Dermis blood vessel endothelial cell (primary cell): ENCODE measurements at places on chromosomes 4 and X. TPM values are rescaled to one million over a fixed set of nuclear protein-coding genes. Genes with fewer than 3 reads are reported as not detected.

Gene EFNB1
- 30.0 and 43.4 TPM in 2 replicates for total RNA-seq

GRCh38 chrX:16832301-16832700 is 37.9 kb downstream of the RBBP7 start:
- DNase-seq: no peak

- DNase-seq: no peak
Measured at GRCh38 chr4:88178626-88179231, 20.3 kb upstream of the ABCG2 start.

DNA sequence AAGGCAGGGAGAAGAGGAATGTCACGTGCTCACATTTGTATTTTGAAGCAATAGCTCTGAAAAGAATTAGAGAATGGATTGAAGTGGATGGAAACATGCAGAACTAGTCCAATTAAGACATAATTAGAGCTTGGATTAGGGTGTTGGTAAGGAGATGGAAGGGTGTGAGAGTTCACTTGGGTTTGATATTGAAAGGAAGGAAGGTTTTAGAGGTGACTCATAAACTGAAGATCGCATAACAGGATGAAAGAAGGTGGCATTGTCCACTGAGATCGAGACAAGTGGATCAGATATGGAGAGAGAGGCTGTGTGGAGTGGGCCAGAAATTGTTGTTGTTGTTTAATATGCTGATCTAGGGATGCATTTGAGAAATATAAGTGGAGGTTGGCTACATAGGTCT is 244.0 kb upstream of the SMIM31 start:
- DNase-seq: no peak
